Cardiac septum (tissue), 1 donor: ENCODE measurements at places on chromosomes 7 and 10. TPM values are rescaled to one million over a fixed set of nuclear protein-coding genes. Genes with fewer than 3 reads are reported as not detected.

DNA sequence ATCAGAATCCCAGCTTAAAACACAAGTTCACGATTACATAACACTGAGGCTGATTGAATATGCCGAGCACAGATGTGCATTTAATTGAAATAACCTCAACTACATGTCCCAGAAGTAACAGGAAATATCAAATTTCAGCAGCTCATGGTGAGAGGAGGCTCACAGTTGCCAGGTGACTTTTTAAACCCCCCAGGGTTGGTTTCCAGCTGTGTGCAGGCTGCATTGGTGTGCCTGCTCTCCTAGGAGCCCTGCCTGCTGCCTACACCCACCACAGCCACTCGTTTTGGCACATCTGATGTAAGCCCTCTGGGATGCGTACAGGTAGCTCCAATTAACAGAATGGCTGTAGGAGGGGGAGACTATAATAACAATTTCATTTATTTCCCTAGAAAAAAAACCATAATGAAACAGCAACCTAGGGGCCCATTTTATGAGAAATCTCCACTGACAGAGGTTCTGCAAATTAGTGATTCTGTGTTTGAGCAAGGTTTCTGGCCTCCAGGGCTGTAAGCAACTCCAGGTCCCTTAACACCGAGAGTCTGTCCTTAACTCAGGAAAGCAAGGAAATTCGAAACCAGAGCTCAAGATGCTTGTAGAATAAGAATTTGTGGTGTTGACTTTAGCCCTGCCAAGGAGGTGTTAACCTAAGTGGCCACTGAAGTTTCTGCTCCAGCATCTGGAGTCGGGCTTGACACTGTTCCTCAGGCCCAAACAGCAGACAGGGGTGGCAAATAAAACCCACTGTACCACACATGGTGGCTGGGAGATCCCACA is 161.9 kb downstream of the BMPER start:
- no peak for DNase-seq

DNA sequence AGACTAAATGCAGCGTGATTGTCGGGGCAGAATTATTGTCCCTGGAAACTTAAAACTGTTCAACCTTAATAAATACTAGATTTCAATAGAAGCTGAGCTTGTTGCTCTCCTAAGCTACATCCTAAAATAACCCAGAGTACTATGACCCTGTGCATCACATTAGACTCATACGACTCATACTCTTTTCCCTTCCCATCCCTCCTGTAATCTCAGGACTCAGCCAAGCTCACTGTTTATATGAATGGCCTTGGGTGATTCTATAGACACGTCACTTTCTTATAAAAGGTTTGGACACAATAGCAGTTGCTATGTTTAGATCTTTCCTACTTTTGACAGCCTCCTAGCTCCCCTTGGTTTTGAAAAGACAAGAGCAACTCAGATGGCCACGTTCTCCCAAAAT is 17.2 kb downstream of the TCF7L2 start:
- no peak for DNase-seq

- DNase-seq: no peak
These were observed 15.3 kb downstream of the ECHDC3 start for GRCh38 chr10:11757454-11757820.

DNA sequence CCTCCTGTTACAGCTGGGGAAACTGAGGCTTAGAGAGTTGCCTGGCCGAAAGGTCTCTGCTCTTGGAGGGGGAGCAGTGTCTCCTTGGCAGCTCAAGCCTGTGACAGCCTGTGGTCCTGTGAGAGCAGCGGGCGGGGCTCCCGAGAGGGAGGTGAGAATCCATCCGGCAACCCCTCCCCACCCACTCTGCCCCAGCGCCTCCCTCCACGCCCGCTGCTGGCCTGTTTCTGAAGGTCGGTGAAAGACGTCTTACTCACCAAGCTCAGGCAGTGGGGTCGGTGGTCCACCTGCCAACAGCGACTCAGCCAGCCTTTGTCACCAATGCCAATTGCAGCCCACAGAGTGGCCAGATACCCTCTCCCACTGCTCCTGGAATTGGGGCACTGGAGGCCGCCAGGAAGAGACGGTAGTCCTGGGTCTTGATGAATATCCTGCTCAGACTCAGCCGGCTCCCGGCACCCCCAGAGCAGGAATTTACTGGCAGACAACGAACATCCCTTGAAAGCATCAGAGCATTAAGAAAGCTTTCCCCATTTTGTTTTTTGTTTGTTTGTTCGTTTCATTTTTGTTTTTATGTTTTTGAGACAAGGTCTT is 7.4 kb upstream of the TTYH3 start:
- DNase-seq: no peak

DNA sequence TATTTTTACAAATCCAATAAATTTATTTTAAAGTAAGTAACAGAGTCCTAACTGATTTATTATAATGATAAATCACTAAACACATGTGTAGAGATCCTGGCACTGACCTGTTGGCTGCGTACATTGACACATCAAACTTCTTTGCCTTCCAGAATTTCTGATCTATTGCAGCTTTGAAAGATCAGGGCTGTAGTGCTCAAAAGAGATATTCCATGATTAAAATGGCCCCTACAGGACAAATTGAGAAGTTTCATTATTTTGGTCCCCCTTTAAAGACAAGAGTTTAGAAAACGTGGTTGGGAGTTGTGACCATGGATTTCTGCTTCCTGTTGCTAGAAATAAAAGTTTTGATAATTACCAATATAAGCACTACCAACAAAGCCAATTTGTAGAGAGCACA is 87.7 kb upstream of the PDK4 start:
- no peak for DNase-seq

GRCh38 chr10:8272794-8273425 is 218.4 kb downstream of the GATA3 start:
- no peak for DNase-seq

DNA sequence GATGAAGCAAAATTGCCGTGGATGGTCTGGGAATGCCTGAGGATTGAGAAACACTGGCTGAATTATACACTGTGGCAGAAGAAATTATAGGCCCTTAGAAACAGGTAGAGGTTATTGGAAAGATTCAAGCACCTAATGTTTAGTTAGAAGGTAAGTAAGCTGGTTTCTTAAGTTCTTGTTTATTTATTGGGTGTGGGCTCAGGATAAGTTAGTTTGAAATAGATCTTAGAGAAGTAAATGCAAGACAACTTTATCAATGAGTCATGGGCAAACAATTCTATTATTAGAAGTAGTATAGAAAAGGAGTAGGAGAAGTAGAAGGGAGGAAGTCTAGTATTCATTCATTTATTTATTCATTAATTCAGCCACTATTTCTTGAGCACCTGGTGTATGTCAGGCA is 96.5 kb downstream of the KAT6B start:
- DNase-seq: no peak

GRCh38 chr10:5628451-5629302 is 37.7 kb downstream of the ASB13 start:
- no peak for DNase-seq

DNA sequence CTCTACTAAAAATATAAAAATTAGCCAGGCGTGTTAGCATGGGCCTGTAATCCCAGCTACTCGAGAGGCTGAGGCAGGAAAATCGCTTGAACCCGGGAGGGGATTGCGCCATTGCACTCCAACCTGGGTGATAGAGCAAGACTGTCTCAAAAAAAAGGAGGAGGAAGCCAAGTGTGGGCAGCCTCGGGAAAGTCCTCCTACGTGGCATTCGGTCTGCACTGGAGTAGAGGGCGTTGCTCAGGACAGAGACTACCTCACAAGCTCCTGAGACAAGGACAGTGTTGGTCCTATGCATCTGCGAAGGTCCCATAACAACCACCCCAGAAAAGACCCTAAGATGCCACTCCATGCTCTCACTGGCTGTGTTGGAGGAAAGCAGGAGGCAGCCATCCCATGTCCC is 10.0 kb upstream of the SERPINE1 start:
- DNase-seq: no peak

The ELN gene
- total RNA-seq: 41.2 TPM

The LZTS2 gene
- 47.2 TPM for total RNA-seq

The CHAT gene
- not detected for total RNA-seq

The PTCD1 gene
- total RNA-seq: 3.4 TPM

The ASB10 gene
- total RNA-seq: 17.3 TPM
